Left colon (tissue), 2 donors: ENCODE measurements at places on chromosomes 5 and 9. TPM values are rescaled to one million over a fixed set of nuclear protein-coding genes. Genes with fewer than 3 reads are reported as not detected.

DDX4 gene
- total RNA-seq = not detected

SCAMP1 gene
- total RNA-seq = 33.2 TPM

ADCY2 gene
- 2.3 TPM for total RNA-seq

IFNB1 gene
- not detected for total RNA-seq

TMC1 gene
- 0.40 TPM for total RNA-seq

INSL4 gene
- total RNA-seq = not detected

GRCh38 chr5:95631991-95632675 lies 12.2 kb downstream of the GPR150 start:
- no peak for DNase-seq

GRCh38 chr5:116992681-116993080 lies 418.1 kb upstream of the SEMA6A start:
- no peak for DNase-seq

DNA sequence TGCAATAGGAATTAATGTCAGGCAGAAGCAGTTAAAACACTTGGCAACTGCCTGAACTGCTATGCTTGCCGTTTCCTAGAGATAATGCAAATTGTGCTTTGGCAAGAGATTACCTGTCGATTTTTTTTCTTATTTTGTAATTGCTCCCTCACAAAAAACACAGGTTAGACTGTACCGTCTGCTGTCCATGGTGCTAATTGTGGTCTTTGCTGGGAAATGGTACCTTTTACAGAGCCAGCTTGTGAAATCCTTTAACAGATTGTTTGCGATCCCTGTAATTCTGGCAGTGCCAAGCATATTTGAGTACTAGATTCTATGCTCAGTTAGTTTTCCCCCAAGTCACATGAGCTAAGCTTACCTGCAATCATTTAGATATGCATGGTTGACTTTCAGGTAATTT lies 2125.8 kb upstream of the WWC1 start:
- DNase-seq = no peak

- DNase-seq = no peak
These were observed 4.8 kb downstream of the ECSCR start for GRCh38 chr5:139457653-139458306.

DNA sequence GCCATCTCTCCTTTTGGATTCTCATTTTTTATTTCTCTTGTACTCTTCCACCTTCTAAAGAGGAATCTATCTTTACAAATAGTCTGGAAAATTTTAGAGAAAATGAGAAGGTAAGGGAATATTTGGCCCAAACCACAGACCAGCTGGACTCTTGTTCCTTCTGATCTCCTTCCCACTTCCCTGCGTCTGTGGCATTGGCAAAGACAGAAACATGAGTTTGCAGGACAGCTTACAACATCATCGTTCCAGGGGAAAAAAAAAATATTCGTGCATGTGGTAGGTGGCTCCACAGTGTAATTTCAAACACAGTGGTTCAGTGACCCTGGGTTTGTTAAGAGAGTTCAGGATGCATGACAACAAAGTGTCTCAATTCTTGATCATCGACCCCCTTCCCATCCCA lies 755.0 kb downstream of the DNAH5 start:
- DNase-seq = no peak

GRCh38 chr5:136032564-136032963 lies 3.8 kb downstream of the TGFBI start:
- DNase-seq = no peak

GRCh38 chr5:51621156-51621555 lies 237.9 kb downstream of the ISL1 start:
- no peak for DNase-seq

GRCh38 chr5:171312129-171312974 lies 3.3 kb downstream of the TLX3 start:
- no peak for DNase-seq

GRCh38 chr9:126986506-126986951 lies 71.9 kb downstream of the RALGPS1 start:
- DNase-seq = no peak

GRCh38 chr5:103569313-103570060 lies 6.9 kb upstream of the NUDT12 start:
- no peak for DNase-seq

DNA sequence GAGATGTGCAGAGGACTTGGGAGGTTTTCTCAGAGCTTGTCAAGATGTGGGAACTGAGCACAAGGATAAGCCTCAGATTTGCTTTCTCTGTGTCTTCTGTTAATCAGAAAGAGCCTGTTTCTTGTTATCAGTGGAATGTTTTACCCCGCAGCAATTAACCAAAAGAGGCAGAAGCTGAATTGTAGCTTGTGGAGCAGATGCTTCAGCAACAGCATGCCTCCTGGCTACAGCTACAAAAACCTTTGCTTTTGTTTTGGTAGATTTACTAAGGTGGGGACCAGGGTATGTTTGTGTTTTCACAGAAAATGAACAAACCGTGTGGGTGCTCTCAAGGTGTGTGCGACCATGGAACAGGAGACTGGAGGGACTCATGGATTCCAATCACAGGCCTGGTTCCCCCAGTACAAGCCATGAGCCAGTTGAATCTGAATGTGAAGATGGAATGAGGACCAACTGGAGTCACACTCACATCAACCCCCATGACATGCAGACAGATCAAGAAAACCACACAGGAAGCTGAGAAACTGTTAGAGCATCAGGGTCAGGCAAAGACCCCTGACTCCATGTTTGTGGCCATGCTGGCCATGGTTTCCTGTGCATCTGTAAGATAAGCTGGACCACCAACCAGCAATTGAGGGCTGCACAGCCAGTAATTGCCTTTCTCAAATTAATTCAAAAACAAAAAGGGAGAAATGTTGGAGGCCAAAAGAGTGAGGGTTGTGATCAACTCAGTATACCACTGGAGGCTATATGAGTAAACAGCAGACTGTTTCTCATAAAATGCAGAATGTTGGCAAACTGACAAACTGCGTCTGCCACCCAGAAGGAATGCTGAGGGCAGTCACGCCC lies 6.9 kb downstream of the UGT3A2 start:
- no peak for DNase-seq

DNA sequence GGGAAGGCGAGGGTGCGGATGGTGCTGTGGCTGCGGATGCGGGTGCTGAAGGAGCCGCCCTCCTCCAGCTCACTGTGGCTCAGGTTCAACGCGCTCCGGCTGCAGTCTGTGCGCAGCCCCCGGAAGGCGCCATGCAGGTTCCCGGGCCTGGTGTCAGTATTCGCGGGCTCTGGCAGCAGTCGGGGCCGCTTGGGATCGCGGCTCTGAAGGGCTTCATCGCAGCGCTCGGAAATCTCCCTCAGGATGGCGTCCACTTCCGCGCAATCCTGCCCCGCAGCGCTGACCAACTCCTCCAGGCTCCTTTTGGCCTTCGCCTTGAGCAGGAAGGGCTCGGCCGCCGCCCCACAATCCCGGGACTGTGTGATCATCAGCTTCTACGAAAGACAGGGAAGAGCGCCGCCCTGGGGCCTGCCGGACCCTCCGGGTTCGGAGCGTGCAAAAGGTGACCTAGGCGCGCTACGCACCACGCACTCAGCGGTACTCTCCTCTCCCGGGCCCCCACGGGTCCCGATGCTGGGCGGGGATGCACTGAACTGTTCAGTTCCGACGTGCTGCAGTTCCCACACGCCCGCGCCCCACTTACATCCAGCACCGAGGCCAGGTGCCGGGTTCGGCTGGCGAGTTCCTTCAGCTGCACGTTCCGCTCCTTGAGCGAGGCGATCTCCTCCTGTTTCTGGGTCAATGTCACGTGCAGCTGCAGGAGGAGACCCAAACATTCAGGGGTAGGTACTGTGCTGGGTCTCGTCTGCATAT lies 6.5 kb downstream of the MCIDAS start:
- peak; percentile 46 for DNase-seq

- DNase-seq = no peak
These were observed 289.6 kb downstream of the DTWD2 start for GRCh38 chr5:118698774-118699173.

- no peak for DNase-seq
These were observed 64.4 kb upstream of the RAI14 start for GRCh38 chr5:34591723-34592122.

DNA sequence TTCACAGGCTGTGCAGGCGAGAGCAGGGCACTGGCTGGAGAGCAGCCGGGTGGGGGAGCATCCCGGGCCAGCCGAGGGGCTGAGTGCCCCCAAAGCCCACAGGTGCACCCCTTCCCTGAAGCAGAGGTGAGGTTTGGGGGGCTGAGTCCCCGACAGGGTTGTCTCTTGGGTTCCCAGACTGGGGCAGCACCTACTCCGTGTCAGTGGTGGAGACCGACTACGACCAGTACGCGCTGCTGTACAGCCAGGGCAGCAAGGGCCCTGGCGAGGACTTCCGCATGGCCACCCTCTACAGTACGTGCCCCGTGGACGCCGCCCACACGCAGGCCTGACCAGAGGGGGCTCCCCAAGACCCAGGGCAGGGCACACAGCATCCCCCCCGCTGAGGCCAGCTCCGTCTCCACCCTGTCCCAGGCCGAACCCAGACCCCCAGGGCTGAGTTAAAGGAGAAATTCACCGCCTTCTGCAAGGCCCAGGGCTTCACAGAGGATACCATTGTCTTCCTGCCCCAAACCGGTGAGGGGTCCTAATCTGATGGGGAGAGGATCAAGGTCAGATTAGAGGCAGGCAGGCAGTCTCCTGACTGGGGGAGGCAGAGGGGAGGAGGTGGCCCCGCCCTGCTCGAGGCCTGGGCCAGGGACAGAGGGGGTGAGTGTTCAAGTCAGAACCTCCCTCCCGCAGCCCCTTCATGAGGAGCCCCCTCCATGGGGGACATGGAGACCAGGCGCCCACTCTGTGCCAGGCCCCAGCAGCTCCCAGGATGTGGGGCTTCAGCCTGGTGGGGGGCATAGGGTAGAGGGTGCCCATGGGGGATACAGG lies 2.7 kb downstream of the PTGDS start:
- no peak for DNase-seq

DNA sequence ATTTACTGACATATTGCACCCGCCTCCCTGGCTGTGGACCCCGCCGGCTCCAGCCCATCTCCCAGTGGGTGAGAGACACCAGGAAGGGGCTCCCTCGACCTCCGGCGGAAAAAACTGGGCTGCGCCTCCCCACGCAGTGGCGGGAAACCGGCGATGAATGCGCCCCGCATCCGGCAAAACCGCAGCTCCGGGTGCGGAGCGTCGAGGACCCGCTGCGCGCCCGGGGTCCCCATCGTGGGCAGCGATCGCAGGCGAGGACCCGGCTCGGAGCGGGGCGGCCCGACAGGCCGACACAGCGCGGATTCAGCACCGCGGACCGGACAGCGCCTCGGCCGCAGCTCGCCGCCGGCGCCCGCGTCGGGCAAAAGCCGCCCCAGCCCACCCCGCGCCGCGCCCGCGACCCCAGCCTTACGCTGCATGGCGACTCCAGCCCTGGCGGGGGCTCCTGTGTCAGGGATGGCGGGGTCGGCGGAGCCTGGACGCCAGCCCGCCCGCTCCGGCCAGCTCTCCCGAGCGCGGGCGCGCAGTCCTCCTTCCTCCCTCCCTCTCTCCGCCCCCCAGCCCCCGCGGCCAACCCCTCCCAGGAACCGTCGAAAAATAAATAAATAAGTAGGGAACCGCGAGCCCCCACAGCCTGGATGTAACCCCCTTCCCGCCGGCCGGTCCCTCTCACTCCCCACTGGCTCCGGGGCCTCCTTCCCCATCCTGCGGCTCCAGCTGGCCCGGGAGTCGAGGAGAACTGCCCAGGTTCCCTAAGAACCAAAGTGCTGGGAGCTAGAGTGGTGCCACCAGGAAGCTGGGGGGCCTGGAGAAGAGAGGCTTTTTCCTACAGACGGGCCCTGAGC lies 3.1 kb downstream of the LHX3 start:
- DNase-seq = no peak

DNA sequence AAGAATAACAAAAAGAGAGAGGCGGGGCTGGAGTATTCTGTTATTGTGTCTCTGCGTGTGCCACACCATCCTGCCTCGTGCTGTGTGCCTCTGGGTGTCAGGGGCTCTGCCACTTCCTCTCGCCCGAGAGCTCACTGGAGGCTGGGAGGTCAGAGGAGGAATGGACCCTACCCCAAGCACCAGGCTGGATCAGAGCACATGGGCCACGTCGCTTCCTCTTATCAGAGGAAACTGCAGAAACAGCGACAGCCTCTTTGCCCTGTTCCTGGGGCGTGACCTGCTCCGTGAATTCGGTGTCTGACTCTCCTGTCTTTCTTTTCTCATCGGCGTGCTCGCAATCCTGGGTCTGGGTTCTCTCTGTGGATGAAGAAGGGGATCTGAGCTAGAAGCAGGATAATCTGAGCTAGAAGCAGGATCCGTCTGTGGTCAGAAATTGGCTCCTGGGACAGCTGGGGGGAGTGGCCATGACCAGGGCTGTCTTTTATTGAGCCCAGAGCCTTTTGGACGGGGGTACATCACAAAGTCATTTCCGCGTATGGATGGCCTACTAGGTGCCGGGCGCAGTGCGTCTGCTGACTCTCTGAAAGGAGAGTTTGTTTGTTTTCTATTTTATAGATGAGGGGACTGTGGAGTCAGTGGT lies 150.3 kb upstream of the COL5A1 start:
- peak; percentile 20 for DNase-seq

DNA sequence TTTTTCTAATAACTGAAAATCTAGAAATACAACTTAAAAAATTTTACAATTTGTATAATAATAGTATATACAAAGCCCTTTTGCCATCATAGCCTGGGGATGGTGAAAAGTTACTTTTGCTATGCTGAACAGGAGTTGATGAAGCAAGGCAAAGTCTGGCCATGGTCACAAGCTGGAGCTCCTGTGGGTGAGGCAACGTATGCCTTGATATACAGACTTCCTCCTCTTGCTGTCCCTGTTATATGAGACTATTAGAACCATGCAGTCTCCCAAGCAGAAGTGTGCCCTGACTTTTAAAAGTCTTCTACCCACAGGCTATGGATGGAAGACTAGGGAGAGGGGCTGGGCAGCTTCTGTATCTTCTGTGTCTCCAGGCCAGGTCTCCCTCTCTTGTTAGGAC lies 15.7 kb downstream of the FAM151B start:
- no peak for DNase-seq

GRCh38 chr5:176629853-176630680 lies at the start of the genes EIF4E1B and SNCB:
Gene EIF4E1B, plus strand, starts transcription at chr5:176630675. Its CDS starts 12,113 bp downstream, at chr5:176642788.
Gene SNCB, minus strand, starts transcription at chr5:176630534. Its CDS starts 880 bp downstream, at chr5:176629654.
- DNase-seq = no peak

GRCh38 chr9:104766025-104766424 lies 2.1 kb downstream of the NIPSNAP3B start:
- DNase-seq = no peak

DNA sequence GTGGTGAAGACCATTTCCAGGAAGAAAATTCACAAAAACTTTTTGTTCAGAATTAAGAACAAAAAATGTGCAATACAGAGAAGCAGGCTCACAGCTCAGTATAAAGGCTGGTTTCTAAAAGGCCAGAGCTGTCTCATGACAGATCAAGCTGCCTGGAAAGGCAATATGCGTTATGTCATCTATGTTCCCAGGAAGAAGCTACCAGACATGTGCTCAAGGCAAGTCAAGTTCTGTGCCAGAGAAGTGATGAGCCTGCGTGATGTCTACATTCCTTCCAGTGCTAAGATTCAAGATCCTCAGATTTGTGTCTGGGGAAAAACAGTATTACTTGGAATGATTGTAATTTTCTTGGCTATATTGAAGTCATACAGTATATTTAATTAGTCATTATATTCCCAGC lies 104.3 kb downstream of the PDE4D start:
- DNase-seq = no peak
